Thoracic aorta (tissue), 2 donors: ENCODE measurements at places on chromosomes 12 and 14. TPM values are rescaled to one million over a fixed set of nuclear protein-coding genes. Genes with fewer than 3 reads are reported as not detected.

GRCh38 chr12:27331291-27331926 is 1.2 kb upstream of the BMAL2 start:
- no peak for DNase-seq

- DNase-seq: no peak
Observed at GRCh38 chr12:85441741-85442140, 161.7 kb downstream of the ALX1 start.

Gene RFX4
- total RNA-seq: not detected

Gene CSRP2
- 93.5 TPM for total RNA-seq
